ENCODE measurements at places on chromosomes 2 and 18.

- DNase-seq = no peak
Measured at GRCh38 chr2:237154082-237154638, 68.5 kb downstream of the COPS8 start.

DNA sequence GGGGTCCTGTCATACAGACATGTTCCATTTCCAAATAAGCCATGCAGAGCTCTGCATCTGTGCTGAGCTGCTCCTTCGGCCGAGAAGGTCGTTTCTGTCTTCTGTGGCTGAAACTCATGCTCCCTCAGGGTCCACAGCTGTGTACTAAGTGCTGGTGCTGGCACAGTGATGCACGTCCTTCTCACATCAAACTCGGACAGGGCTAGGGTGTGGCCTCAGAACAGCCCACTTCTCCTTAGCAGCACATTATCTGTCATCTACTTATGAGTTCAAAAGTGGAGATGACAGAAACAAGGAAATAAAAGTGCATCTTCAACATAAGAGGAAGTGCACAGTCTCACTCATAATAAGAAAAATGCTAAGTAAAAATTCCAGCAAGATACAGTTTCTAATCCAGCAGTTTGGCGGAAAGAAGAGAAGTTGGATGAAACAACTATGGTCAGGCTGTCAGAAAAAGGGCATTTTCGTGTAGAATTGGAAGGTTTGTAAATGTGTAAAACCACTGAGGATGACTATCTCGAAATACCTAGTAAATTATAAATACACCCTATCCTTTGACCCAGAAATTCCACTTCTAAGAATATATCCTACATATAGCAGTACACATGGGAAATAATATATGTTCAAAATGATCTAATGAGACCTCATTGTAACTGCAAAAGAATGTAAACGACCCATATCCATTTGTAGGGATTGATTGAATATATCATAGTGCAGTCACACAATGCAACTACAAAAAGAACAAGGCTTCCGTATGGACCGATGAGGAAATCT lies 53.7 kb upstream of the APCDD1 start:
- DNase-seq = no peak

DNA sequence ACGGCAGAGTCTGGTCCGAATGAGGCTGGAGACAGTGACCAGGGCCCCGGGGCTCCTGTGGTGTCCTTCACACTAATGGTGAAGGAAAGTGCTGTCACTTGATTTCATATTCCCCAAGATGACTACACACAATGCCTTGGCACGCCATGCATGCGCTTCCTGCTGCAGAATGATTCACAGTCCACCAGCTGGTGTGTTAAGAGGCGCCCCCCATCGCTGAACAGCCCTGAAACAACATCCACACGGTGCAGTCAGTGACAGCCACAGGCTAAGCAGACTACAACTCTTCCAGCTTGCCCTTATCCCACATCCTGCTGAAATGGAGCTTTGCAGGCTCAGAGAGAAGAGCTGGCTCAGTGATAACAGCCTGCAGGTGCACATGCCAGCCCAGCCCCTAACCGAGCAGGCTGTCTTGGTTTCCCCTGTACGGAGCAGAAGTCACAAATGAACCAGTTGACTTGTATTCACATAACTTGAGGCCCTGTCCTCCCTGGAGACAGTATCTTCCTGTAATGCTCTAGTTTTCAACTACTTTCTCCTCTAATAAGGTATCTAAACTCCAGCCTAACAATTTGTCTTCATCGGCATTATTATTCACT lies 24.3 kb upstream of the CDH20 start:
- no peak for DNase-seq

DNA sequence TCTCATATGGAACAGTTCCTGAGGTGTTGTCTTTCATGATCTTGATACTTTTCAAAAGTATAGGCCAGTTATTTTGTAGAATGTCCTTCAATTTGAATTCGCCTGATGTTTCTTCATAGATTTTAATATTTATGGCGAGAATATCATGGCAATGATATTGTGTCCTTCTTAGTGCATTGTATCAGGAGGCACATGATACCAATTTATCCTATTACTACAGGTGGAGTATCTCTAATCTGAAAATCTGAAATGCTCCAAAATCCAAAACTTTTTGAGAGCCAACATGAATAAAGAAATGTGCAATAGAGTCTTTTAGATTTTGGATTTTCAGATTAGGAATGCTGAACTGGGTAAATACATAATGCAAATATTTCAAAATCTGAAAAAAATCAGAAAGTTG lies 216.6 kb upstream of the LYPD1 start:
- DNase-seq = no peak

DNA sequence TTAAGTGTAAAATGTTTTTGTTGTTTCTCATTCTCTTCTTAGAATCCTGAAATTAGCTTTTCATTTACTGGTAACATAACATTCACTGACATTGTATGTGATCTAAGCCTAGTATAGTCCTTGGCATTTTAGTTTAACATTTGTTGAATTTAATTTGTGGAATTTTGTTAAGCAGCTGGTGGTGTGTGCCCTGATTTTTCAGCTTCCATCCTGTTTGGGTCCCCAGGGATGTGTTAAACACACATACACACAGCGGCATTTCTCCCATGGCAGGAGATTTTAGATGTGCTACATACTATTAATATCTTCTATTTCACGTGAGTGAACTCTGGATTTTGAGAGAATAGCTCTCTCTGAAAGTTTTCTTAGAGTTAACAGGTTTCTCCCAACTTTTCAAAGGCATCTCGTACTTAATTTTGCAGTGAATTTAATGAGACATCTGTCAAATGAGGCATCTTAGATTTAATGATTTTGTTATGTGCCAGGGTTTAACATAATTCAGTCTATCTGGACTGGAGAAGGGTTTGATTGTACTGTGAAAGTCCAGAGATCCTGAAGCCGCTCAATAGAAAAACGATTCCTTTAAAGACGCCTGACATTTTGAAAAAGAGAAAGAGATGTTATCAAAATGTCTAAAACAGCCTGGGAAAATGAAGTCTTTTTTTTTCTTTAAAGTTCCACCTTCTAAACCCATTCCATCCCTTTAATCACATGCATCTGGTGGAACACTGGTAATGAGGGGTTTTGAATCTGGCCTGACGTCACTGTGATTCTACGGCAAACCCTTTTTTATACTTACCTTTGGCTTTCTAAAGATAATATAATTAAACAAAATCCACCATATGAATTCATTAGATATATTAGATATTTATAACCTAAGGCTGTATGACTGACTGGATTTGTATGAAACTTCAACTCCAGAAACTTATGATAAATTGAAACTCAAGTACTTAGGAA lies 6.8 kb downstream of the PHLPP1 start:
- DNase-seq = no peak

DNA sequence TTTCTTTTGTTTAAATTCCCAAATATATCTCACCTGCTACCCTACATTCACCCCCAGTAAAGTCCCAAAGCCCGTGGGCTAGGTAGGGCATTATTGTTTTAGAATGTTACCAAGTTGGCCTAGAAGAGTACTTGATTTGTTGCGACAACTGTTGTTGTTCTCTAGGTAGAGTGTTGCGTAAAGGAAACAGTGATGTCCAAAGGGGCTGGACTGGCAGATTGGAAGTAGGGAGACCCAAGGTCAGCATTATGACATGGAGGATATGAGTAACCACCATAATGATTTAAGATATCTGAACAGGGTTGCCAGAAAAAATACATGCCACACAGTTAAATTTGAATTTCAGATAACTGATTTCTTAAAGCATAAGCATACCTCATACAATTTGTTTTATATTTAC lies 39.2 kb downstream of the SCN1A start:
- no peak for DNase-seq

DNA sequence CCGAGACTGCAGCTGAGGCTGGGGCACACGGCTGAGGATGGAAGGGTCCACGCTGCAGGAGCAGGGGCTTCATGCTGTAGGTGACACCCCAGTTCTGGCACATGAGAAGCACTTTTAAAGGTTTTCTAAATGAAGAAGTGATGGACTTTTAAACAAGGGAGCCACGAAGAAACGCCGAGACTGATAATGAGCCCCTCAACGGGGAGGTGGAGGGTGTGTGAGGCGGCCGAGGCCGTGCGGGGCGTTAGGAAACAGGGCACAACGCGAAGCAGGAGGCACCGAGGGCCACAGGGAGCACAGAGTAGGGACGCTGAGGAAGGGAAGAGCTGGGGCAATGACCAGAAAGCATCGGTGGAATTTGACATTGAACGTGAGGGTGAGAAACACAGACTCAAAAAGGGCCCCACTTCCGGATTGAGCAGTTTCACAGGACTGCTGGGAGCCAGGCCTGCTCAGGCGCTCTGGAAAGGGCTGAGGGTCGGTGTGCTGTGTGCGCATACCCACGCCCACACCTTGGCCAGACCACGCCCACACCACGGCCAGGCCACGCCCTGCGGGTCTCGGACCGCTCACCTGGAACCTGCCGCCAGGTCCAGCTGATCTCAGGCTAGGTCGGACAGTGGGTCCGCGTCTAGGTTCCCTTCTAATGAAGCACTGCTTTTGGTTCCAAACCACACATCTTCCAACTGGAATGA lies 115.7 kb downstream of the GYPC start:
- DNase-seq = no peak

DNA sequence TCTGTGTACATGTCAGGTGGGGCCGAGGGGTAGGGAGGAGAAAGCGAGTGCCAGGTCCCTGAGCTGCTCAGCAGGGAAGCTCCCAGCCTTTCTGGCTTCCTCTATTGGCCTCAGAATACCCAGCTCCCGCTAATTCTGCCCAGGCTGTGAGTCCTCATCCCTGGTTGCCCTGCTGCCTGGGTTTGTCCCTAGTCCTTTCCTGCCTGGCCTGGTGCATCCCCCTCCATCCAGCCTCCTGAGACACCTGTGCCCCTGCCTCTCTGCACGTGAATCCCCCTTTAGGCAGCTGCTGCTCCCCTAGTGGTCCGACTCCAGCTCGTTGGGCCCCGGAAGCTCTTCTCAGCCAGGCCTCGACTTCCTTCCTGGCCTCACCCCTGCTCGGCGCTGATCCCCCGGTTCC lies 54.6 kb downstream of the INHBB start:
- DNase-seq = no peak

DNA sequence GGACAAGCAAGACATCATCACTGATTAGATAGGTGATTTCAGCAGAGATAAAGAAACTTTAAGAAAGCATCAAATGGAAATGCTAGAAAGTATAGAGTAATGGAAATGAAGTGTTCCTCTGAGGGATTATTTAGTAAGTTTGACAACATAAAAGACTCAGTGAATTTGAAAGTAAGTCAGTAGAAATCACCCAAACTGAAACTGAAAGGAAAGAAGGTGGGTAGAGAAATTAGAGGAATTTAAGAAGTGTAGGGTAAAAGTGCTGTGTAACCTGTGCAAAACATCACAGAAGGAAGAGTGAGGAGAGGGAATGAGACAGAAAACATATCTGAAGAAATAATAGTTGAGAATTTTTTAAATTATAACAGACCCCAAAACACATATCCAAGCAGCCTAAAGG lies 343.1 kb downstream of the CBLN2 start:
- DNase-seq = no peak

GRCh38 chr2:152418688-152419087 lies 83.7 kb downstream of the FMNL2 start:
- DNase-seq = no peak

GRCh38 chr2:233400341-233400740 lies 46.0 kb downstream of the DGKD start:
- DNase-seq = no peak

DNA sequence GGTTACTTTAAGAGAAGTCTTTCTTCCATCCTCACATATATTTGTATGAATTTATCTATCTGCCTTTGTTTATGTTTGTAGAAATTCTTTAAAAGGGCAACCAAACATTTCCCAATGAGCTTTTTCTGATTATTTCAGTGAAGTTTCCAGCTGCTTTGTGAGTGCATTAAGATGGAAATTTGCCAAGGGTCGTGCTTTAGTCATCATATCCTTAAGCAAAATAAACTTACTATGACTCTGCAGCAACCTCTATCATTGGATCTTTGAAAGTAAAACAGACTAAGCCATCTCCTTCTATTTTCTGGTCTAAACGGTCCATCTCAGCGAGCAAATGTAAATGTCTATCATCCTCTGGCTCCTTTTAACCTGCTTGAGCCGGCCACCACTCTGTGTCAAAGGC lies 489.3 kb downstream of the SOX11 start:
- no peak for DNase-seq

DNA sequence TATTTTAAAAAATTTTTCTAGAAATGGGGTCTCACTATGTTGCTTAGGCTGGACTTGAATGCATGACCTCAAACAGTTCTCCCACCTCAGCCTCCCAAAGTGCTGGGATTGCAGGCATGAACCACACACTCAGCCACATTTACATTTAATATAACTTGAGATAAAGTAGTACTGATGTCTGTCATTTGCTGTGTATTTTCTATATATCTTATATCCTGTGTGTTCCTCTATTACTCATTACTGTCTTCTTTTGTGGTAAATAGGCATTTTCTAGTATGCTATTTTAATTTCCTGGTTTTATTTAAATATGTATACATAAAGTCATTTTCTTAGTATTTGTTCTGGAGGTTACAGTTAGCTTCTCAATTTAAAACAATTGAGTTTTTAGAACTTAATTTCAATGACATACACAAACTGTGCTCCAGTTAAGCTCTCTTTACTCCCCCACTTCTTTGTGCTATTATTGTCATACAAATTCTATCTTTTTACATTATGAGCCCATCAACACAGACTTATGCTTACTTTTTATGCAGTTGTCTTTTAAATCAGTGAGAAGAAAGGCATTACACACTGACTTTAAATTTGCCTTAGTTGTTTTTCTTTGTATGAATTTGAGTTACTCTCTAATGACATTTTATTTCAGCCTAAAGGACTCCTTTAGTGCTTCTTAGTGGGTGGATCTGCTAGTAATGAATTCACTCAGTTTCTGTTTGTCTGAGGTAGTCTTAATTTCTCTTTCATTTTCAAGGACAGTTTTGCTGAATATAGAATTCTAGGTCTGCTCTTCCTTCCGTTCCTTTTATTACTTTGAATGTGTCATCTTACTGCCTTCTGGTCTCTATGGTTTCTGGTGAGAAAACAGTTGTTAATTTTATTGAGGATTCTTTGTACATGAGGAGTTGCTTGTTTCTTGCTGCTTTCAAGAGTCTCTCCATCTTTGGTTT lies 6.2 kb upstream of the INPP4A start:
- DNase-seq = no peak

DNA sequence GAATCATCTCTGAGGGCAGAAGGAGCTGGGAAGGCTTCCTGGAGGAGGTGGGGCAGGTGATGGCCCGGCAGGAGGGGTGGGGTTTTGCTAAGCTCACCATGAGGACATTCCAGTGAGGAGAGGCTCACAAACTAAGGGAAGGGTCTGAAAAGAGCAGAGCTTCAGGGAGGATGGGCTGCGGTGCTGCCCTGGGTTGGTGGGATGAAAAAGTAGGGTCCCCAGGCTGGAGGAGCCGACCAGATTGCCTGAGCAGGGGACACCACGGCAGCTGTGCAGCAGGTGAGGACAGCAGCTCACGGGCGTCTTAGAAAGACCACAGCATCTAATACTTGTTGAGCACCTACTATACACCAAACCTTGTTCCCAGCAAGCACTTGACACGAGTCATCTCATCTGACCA lies 82.2 kb downstream of the DYSF start:
- DNase-seq = no peak

DNA sequence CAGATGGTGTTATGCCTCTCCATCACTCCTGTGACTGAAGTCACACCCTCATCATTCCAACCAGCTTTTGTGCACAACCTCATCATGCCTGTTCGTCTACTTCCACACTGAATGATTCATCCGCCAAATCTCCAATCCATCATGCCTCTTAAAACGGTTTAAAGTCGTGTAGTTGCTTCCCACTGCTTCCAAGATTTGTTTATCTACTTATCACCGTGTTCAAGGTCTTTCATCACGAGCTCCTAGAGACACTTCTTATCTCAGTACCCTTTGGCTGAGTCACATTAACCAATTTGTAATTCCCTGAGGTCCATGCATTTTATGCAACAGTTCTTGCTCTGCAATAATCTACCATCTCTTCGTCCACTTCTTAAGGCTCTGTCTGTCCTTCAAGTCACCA lies 592.3 kb upstream of the ID2 start:
- DNase-seq = no peak
